ENCODE measurements at places on chromosomes 12 and 14. TPM values are rescaled to one million over a fixed set of nuclear protein-coding genes. Genes with fewer than 3 reads are reported as not detected.

DNA sequence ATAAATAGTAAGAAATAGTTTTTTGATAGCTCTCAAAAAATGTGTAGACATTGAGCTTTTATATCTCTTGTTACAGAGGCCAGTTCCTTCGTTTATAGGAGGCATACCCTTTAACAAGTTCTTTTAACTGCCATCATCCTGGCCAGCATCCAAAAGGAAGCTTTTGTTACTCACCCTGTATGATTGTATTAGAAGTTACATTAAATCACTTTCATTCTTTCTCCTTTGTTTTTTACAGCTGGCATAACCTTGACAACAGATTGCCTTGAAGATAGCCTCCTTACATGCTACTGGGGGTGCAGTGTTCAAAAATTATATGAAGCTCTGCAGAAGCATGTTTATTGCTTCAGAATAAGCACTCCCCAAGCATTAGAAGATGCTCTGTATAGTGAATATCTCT lies 20.1 kb downstream of the CGRRF1 start:
- DNase-seq: peak; percentile 8

The GNB3 gene
- total RNA-seq: 3.9 TPM

- DNase-seq: no peak
These were observed 277.2 kb downstream of the SYT1 start for GRCh38 chr12:79141776-79142175.

DNA sequence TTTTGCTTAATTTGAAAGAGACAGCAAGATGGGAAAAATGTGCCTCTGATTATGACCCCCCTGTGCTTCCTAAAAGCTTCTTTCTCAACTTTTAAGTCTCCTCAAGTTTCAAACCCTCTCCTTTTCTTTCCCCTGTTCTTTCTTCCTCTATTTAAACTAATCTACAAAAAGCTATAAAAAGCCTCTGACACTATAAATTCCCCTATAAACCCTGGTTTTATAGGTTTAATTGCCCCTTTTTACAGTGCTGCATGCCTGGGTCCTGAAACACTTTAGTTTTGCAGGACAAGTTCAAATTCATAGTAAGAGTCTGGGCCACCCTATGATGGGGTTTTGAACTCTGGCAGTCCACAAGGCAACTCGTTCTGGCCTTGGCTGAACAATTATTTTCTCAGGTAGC lies 510.9 kb upstream of the TBX3 start:
- DNase-seq: no peak

The LYZ gene
- total RNA-seq: not detected

The PAH gene
- not detected for total RNA-seq

- peak; percentile 17 for DNase-seq
These were observed 75.5 kb upstream of the DCD start for GRCh38 chr12:54723379-54724256.

The TTC9 gene
- under 0.01 TPM for total RNA-seq

DNA sequence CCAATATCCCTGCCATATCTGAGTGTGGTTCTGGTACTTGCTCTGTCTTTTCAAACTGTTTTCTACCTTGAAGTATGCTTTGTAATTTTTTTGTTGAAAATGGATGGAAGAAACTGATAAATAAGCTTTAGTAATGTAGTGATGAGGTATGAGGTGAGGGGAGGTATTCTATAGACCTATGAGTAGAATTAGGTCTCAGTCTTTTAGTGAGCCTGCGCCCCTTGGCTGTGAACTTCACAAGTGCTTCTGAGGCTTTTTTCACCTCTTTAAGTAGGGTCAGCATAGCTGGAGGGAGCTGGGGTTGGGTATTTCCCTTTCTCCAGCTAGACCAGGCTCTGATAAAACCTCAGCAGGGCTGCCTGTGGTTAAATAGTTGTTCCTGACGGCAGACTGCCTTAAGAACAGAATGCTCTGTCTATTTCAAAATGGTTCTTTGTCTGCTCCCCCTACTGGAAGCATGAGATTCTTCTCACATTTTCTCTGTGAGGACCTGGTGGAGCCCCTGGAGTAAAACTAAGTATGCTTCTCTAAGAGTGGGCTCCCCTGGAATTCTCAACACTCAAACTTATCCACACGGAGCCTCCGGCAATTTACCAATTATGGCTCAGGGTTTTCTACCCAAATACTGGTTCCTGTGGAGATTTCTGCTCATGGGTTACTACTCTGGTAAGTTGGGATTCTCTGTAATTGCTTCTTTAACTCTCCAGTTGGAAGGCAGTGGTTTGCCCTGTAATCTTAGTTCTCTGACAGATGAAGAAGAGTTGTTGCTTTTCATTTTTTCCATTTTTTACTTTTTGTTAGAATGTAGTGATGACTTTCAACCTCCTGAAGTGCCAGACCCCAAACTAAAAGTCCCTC lies 13.1 kb downstream of the KRT5 start:
- DNase-seq: peak; percentile 74

The IPO8 gene
- total RNA-seq: 35.4 TPM

- no peak for DNase-seq
These were observed 298.2 kb downstream of the TMEM132D start for GRCh38 chr12:129605666-129606065.

The SOAT2 gene
- total RNA-seq: not detected

DNA sequence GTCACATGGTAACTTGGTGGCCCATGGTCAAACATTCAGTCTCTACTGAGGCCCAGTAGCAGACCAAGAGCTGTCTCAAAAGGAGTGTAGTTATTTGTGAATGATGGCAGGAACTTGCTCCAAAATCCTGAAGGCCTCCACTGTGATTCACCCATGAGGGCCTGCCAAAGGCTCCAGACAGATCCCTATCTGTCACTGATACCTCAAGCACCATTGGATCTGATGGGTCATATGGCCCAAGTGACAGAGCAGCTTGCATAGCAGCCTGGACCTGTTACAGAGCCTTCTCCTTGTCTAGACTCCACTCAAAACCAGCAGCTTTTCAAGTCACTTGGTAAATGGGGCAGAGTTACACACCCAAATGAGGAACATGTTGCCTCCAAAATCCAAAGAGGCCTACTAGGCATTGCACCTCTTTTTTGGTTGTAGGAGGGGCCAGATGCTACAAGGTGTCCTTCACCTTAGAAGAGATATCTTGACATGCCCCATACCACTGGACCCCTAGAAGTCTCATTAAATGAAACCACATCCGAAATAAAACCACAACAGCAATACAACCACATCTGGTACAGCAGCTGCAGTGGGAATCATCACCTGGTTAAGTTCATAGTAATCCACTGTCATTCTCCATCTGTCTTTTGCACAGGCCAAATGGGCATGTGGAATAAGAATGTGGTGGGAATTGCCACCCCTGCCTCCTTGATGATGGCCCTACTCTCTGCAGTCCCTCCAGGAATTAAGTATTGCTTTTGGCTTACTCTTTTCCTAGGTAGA lies 150.4 kb upstream of the MAX start:
- DNase-seq: no peak

DNA sequence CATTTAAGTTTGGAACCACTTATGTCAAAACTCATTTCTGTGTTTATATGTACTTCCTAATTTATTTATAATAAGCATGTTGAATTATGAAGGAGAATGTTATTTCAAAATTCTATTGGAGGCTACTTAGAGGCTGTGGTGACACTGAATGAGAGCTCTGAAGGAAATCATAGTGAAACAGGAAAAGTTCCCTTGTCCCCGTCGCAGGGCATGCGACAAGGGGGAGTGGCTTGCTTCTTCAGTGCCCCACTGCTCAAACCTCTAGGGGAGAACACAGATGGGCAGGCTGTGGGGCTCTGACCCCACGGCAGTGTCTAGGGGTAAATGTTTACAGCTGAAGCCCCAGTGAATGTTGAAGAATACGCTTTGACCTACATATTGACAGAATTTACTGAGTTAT lies 261.9 kb downstream of the RAD51B start:
- no peak for DNase-seq

DNA sequence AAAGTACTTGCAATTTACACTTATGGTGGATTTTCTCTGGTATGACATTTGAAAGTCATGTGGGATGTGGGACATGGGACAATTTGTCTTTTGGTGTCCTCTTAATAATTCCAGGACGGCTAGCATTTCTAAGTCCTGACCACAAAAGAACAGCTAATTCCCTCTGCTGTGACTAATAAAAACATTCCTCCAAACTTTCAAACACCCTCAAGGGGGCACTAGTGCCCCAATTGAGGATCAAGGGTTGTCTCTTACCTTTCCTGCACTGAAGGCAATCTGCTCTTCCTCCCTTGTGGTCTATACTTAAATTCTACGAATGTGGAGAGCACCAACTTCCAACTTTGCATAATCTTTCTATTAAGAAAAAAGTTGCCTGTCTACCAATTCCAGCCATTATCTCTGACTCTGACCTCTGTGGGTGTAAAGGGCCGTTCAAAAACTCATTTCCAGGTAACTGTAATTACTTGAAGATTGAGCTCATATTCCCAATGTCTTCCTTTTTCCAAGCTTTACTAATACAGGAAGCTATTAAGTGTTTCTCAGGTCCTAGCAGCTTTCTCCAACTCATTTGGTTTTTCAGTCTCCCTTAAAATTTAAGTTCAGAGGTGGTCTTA lies 210.2 kb downstream of the PTPRO start:
- peak; percentile 87 for DNase-seq

The TMPRSS12 gene
- total RNA-seq: not detected

DNA sequence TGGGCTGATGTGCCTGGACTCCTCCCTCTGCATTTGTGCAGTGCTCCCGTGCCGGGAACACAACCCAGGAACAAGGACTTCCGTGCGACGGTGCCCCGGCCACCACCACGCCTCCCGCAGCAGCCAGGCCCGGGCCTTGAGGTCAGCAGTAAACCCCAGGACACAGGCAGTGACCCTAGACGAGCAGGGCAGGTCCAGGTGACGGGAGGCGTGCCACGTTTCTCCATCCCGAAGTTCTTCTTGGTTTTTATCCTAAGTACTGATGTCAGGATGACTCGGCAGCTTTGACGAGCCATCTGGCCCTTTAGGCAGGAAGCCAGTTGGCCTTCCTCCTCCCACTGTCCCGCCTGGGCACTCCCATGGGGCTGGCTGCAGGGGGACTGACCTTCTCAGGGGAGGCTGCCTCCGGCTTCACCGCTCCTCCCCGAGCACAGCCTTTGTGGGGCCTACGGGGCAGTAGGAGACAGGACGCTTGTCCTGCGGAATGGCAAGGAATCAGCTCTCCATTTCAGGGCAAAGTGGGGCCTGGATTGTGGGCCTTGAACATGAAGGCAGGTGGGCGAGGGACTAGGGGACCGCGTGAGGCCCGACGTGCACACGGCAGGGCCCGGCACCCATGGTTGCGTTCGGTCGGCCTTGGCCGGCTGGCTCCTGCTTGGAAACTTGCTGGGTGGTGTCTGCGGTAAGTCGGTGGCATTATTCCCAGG lies 94.1 kb downstream of the FBXL14 start:
- DNase-seq: peak; percentile 88

- no peak for DNase-seq
These were observed 79.1 kb downstream of the ZFP36L1 start for GRCh38 chr14:68713782-68714181.

The OTOGL gene
- total RNA-seq: under 0.01 TPM

The NKX2-1 gene
- total RNA-seq: not detected

The EPYC gene
- not detected for total RNA-seq

The TAS2R20 gene
- total RNA-seq: 5.5 TPM

DNA sequence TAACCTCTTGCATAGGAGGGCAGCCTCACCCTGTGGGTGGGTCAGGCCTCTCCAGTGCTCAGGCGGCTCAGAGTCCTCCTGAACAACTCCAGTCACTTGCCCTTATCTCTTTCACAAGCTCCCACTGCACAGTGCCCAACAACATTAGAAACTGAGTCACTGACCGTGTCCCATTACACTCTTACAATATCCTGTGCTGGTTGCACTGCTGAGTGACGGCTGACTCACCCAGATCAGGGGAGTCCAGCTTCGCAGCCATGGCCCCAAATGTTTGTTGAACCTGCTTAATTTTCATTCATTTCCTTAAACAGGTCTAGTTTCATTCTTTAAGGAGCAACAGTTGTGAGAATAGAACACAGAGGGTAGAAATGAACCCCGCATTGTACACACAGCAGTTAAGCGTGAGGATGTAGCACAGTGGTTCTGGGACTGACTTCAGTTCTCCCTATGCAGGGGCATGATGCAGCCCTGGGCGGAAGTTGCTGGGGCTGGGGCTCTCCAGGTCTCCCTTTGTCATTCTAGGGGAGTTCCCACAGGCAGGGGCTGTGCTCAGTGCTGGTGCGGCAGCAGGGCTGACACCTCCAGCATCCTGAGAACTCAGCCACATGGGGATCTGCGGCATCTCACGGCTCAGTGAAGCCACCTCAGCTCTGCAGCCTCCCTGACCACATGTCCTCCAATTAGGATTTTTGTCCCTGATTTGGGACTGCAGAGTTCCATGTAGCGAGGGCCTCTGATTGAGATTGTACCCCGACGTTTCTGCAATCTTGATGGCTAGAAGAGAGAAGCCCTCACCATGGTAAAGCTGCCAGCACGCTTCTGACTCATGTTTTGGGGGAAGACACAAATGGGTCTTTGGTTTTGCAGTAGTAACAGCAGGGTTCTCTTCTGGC lies 16.1 kb downstream of the GPR68 start:
- DNase-seq: peak; percentile 48

The PLCZ1 gene
- not detected for total RNA-seq

DNA sequence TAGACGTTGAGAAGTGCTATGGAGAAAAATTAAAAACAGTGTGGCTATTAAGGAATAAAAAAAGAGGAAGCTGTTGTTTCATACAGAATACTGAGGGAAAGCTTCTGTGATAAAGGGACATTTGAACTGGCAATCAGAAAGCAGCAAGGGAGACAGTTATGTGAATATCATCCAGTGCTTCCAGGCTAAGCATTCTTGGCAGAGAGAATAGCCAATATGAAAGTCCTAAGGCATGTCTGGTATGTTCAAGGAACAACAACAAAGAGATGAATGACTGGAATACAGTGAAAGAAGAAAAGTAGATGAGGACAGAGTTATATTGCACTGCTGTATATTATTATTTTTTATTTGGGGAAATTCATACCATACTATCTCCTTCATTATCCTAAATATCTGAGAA lies 23.9 kb downstream of the SCAF11 start:
- DNase-seq: peak; percentile 39

The P2RX2 gene
- total RNA-seq: not detected

DNA sequence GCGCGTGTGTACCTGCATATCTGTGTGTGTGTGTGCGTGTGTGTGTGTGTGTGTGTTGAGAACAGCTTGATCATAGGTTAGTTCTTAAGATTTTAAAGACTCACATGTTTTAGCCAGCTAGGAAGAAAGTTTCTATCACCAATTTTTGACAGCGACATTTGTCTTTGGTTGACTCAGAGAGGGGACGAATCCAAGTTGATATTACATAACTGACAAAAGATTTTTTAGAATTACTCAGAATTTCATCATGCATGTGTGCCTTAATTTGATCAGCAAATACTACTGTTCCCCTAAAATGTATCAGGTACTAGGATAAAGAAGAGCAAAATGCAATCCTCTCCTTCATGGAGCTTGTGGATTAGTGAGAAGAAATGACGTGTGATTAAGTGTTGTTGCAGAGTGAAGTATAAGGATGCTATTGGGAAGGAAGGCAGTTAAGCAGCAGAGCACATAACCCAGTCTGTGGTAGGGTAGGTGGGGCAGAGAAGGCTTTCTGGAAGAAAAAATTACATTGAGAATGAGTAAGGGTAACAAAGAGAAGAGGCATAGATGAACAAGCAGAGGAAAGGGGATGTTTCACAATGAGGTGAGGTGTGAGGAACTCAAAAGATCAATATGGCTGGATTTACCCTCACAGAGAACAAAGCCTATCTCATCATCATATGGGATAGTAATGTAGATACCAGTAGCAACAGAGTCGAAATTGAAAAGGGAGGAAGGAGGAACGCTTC lies 77.5 kb downstream of the ELK3 start:
- no peak for DNase-seq

All from fibroblast of villous mesenchyme (primary cell).